CD4-positive, CD25-positive, alpha-beta regulatory T cell (primary cell): ENCODE measurements at places on chromosomes 1 and 21.

- DNase-seq = no peak
Observed at GRCh38 chr1:178379807-178380206, 117.0 kb downstream of the CLEC20A start.

DNA sequence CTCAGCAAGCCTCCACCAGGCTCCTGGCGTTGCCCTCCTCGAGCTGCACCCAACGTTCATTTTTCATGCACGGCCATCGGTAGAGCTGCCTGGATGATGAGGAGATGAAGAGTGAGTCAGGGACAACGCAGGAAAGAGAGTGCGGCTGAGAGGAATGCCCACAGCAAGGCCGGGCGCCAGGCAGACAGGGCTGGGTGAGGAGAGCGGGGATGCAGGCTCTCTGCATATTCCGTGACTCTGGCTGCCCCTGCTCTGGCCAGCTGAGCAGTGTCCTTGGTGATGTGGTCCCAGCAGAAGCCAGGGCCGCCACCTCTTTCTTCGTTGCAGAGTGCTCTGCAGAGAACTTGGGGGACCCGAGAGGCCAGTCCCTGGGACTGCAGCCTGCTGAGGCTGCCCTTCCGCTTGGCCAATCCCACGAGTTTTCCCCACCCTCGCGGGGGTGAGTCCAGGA lies 10.8 kb downstream of the UMODL1 start:
- no peak for DNase-seq

DNA sequence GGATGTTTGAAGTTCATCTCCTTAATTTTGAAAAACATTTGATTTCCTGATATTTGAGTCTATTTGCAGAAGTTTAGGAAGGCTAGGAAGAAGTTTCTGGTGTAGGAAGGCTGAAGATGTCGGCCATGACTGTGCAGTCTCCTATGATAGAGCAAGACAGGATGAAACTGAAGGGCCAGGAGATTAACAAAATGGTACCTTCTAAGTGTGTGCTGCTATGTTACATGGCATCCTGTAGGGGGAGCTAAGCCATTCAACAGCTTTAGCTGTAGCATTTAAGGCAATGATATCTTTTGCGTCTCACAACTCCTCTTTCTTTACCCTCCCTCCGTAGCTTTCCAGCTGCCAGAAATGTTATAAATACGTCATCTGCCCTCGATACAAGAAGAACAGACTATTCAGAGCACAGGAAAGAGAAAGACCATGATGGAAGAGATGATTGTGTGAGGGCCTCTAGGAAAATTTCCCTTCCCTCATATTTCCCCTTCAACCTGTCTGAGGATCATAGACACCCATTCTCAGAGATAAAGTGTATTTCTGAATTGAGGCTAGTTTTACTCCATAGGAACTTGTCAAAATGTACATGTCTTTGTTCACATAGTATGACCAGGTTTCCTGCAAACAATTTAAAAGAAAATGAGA lies 61.1 kb downstream of the XCL1 start:
- DNase-seq = peak; percentile 60

DNA sequence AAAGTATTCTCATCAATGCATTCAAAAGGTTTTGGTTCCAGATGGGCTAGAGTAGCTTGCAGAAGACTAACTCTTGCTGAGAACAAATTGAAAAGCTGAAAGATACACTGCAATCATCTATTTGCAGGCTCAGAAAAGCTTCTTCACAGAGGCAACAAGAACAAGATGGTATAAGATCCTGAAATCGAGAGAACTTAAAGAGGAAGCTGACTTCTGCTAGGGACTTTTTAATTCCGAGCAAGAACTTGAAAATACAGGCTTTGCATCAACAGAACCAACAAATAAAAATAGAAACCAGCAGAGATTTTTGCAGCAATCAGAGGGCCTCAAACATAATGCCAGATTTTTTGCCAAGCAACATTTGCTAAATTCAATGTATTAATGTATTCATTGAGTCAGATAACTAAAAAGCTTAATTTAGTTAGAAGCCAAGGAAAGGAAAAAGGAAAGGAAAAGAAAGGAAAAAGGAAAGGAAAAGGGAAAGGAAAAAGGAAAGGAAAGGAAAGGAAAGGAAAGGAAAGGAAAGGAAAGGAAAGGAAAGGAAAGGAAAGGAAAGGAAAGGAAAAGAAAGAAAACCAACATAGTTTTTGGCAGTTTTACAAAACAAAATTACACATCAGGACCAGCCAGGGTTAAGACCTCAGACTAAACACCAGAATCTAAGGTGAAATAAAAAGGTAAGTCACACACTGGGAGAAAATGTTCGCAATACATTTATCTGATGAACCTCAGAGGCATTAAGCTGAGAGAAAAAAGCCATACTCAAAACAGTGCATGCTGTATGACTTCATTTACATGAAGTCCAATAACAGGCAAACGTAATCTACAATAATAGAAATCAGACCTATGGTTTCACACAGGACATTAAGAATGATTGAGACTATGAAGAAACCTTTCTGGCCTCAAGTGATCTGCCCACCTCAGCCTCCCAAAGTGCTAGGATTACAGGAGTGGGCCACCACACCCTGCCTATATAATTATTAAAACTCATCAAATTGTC lies 42.6 kb downstream of the FAF1 start:
- no peak for DNase-seq

DNA sequence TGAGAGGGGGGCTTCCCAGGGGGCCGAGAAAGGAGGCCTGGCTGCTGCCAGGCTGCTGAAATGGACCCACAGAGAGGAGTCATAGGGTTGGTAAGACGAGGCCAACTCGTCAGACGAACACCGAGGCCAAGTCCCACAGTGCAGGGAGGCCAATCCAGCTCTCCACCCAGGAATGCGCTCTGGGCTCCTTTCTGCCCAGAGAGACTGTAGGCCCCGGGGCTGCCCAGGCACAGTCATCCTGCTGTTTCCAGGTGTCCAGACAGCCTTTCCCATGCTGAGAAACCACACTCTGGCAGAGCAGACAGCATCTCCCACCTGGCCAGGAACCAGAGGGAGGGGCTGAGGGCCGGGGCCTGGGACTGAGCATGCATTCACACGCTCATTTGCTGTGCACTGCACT lies 26.7 kb upstream of the RSPO1 start:
- DNase-seq = no peak
